Hepatic stellate cell (primary cell): ENCODE measurements at places on chromosomes 16 and 17.
A peak's percentile ranks its signal among the peaks of the same experiment; 100 is the strongest.

DNA sequence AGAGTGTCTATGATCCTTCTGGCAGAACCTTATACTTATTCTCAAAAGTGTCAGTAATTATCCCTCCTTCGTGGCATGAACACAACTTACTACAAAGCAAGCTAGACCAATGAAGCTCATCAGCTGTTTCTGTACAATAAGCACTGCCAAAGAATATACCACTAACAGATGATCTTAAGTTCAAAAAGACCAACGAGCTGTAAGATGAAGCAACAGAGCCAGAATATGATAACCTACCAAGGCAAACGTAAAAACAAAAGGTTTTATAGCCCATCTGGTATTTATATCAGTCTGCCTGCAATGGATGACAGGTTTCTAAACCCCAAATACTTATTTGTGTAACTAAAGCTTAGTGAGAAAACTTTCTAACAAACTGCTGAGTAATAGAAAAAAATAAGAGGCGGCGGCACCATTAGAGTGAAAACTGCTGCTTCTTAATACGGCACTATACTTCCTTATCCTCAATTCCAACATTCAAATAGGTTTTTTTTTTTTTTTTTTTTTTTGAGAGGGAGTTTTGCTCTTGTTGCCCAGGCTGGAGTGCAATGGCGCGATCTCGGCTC, 22.1 kb downstream of the NME2 start:
- no peak for DNase-seq

GRCh38 chr16:3010510-3010909, 2.2 kb upstream of the CLDN9 start:
- no peak for DNase-seq

DNA sequence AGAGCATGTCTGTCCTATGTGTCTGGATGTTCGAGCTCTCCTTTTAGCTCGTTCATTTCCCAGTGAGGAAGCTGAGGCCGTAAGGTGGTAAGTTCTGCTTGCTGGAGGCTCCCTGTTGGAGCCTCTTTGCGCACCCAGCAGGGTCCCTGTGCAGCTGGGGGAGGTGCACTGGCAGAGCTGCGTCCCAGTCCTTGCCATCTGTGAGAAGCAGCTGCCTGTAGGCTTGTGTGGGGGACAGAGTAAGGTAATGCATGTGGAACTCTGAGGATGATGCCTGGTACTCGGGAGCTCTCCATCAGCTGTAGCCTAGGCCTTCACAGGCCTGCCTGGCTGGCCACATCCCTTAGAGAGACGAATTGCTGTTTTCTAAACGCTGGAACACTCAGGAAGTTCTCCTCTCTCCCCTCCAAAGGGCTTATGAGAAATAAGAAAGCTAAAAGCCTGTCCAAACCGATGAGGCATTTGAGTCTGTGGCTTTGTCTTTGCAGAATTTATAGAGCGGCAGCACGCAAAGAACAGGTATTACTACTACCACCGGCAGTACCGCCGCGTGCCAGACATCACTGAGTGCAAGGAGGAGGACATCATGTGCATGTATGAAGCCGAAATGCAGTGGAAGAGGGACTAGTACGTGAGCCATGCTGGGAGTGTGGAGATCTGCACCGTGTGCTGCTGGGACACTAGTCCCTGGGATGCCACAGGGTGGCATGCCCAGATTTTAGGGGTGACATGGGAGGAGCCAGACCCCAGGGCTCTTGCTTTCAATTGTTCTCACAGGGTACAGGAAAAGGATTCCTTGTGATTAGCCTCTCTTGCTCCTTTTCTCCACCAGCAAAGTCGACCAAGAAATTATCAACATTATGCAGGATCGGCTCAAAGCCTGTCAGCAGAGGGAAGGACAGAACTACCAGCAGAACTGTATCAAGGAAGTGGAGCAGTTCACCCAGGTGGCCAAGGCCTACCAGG, 1.6 kb downstream of the NDUFB10 start:
- no peak for DNase-seq

- DNase-seq = no peak
These were observed 41.4 kb downstream of the CMIP start for GRCh38 chr16:81485824-81486539.

GRCh38 chr17:66541461-66542128, 239.2 kb downstream of the PRKCA start:
- no peak for DNase-seq

DNA sequence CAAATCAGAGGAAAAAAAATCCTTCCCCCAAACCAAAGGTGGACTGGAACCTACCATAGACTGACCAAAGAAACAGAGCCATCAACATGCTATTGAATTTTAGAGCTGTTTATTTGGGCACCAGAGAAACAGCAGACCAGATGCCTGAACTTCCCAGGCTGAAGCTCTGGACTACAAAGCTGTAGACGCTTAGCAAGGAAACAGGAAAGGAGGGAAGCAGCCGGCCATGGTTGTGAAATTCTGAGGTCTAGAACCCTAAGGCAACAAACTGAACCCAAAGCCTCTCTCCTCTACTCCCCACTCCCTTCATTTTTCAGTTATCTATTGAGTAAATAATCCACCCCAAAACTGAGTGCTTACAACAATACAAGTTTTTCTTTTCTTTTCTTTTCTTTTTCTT, 45.4 kb upstream of the MEIOC start:
- DNase-seq = peak; percentile 53

DNA sequence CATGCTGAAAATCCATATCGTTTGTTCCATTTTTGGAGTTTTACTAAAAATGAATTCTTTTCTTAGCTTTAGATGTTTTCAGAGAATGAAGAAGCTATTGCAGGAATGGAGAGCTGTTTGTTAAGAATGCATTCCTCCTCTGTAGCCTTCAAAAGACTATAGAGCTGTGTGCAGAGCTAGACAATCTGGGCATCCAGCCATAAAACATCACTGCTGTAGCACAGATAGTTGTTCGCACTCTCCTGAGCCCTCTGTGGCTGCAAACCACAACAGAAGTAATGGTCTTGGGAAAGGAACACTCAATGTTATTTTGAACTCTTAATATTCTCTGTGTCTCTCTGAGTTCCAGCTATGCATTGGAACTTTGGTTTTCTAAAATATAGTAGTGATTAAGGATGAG, 4.9 kb downstream of the TNRC6C start:
- peak; percentile 72 for DNase-seq
